ENCODE measurements at places on chromosomes 6 and 20.

DNA sequence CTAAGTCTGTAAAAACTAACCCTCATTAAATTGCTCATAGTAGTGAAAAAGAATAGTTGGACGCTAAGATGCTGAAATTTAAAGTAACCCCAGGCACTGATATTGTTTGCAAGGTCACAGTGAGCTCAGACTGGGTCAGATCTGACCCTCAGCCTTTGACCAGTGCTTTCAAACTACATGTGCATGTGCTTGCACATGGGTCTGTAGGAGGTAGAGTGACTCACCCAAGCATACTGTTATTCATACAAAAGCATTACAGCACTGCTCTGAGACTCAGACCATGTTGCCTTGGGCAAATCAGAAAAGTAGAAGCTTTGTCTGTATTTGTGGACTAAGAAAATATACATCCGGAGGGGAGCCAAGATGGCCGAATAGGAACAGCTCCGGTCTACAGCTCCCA lies 326.4 kb upstream of the MARCKS start:
- H3K36me3 ChIP-seq: no peaks in the 10 kb centered on the region
- no peaks in the 10 kb centered on the region for H3K4me1 ChIP-seq
- no peak overlapping the region for H3K4me3 ChIP-seq

DNA sequence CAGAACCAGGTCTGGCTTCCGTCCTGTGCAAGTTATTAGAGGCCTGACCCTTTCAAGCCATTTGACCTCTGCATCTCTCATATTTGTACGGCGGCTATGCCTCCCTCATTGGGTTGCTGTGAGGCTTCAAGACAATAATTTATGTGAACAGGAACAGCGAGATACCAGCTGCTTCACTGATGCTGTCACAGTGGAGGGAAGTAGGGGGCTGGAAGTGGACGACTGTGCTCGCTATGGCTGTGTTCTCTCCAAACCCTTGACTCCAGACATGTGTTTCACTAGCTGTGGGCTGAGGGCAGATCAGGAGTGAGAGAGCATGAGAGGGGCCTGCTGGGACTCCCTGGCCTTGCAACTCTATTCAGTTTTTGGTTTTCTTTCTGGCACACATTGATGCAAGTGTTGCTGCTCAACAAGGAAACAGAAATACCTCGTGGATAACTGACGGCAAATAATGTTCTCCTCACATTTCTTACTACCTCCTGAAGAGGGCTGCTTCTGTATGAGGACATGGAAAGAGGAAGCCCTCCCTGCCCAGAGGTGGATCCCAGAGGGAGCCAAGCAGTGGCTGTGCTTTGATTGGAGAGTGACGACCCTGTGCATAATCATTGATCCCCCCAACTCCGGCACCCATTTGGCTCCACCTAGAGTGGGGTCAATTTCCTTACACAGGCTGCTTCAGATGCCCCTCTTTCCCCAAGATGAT lies 34.7 kb upstream of the SCP2D1 start:
- no peak overlapping the region for H3K4me3 ChIP-seq
- no peaks in the 10 kb centered on the region for H3K36me3 ChIP-seq

- H3K4me1 ChIP-seq: no peaks in the 10 kb centered on the region
- H3K36me3 ChIP-seq: no peaks in the 10 kb centered on the region
- DNase-seq: no peak
- H3K27ac ChIP-seq: no peak overlapping the region
- H3K27me3 ChIP-seq: no peaks in the 10 kb centered on the region
- H3K4me3 ChIP-seq: no peak overlapping the region
Observed at GRCh38 chr6:11374036-11375010, 141.9 kb upstream of the NEDD9 start.

GRCh38 chr6:126967296-126968005 lies 151.0 kb upstream of the RSPO3 start:
- no peak overlapping the region for H3K27ac ChIP-seq
- no peaks in the 10 kb centered on the region for H3K4me1 ChIP-seq
- H3K4me3 ChIP-seq: no peak overlapping the region

DNA sequence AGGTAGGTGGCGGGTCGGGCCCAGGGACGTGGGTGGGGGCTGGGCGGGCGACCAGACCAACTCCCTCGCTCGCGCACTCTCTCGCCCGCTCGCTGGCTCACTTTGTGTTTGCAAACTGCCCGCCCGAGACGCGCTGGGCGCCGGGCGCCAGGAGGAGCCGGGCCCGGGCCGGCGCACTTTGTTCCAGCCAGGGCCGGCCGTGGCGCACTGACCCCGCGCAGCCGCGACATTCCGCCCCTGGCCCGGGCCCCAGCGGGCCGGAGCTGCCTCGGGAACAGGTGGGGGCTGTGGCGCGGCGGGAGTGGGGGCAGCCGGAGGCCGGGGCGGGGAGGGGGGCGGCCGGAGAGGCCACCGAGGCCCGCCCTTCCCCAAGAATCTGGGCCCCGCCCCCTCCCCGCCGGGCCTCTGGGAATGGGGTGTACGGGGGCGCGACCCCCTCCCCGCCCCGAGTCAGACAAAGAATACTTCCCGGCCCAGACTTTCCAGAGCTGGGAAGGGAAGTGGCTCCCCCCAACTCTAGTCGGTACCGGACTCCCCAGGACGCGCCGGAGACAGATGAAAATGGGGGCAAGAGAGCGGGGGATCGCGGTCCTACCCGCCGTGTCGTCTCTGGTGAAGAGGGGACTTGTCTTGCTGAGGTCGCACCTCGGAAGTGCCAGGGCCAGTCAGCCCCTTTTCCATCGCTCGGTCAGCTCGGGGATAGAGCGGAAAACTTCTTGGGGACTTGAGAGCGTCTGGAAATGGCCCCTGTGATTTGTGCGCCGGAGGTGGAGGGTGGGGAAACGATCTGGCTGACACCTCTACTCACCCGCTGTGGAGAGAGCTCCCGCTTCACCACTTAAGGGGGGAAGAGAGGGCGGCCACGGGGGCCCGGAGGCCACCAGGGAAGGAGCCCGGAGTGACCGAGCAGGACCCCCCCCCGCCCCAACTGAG lies 951 bp downstream of the FOXP4 start:
- peaks cover 25% of the 10 kb centered on the region for H3K4me1 ChIP-seq
- peaks cover 1% of the 10 kb centered on the region for H3K36me3 ChIP-seq
- peaks cover 11% of the 10 kb centered on the region for H3K27me3 ChIP-seq
- H3K4me3 ChIP-seq: peak overlapping the region; percentile 95

DNA sequence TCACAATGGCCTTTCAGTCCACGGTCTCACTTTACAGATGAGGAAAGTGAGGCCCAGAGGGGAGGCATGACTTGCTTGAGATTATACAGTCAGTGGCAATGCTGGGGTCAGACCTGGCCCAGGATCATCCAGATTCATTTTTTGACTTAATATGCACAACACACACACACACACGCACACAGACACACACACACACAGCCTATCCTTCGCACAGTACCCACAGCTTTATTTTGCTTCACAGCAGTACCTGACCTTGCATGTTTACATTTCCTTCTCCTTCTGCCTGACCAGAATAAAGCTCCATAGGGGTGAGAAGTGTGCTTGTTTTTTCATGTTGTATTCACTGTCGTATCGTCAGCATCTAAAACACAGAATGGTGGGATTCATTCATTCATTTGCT lies 79.8 kb downstream of the VEGFA start:
- no peak overlapping the region for H3K27ac ChIP-seq
- no peak overlapping the region for H3K4me3 ChIP-seq
- no peaks in the 10 kb centered on the region for H3K27me3 ChIP-seq

DNA sequence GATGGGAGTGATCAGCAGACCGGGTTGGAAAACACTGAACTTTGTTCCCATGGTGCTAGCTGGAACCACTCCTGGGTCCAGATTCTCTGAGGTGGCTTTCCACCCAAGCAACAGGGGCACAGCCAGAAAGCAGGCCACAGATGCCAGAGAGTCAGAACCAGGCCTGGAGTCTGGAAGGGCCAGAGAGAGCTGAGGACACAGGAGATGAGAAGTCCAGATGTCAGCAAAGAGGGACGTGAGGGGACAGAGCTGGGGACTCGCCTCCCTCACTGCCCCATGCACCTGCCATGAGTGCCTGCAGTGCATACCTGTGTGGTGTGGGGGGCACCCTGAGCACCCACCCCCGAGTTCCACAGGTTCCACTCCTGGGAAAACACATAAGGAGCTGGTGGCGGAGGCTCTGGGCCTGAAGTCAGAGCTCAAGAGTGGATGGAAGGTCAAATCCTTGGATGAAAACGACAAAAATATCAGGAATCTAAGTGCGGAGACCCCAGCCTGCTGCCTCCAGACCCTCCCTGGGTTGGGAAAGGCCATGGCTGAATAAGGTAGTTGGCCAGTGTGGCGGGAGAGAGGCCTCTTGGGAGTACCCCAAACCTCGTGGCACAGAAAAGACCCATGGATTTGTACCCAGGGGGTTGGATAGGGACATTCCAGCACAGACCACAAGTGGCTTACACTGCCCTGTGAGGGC lies 224.2 kb downstream of the SYNDIG1 start:
- H3K4me3 ChIP-seq: no peak overlapping the region
- H3K36me3 ChIP-seq: no peaks in the 10 kb centered on the region
- H3K27me3 ChIP-seq: no peaks in the 10 kb centered on the region
- H3K27ac ChIP-seq: no peak overlapping the region

DNA sequence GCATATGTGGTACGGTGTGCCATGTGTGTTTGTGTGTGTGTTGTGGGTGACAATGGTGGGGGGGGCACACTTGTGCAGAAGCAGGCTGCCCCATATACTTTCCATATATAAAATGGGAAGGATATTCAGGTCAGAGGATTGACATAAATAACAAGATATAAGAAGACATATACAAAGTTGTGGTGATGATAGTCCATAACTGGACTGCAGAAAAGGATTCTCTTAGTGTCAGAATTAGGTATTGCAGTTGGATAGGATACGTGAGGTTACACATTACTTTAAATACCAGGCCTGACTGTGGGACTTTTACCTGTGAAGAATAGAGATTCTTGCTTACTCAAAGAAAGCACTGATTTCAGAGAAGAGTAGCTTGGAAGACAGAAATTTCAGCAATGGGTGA lies 1260.3 kb downstream of the EPHA7 start:
- H3K4me3 ChIP-seq: no peak overlapping the region
- no peaks in the 10 kb centered on the region for H3K36me3 ChIP-seq
- H3K27ac ChIP-seq: no peak overlapping the region
- no peak for DNase-seq
- H3K27me3 ChIP-seq: no peaks in the 10 kb centered on the region

- no peaks in the 10 kb centered on the region for H3K4me1 ChIP-seq
- H3K36me3 ChIP-seq: no peaks in the 10 kb centered on the region
- no peak overlapping the region for H3K4me3 ChIP-seq
Observed at GRCh38 chr6:1774226-1774915, 164.7 kb downstream of the FOXC1 start.

- H3K36me3 ChIP-seq: no peaks in the 10 kb centered on the region
- H3K4me1 ChIP-seq: no peaks in the 10 kb centered on the region
- DNase-seq: no peak
- H3K27me3 ChIP-seq: no peaks in the 10 kb centered on the region
Observed at GRCh38 chr20:59221707-59222252, 58.2 kb downstream of the ZNF831 start.

- H3K4me3 ChIP-seq: no peak overlapping the region
- H3K36me3 ChIP-seq: no peaks in the 10 kb centered on the region
- H3K27ac ChIP-seq: no peak overlapping the region
- no peaks in the 10 kb centered on the region for H3K4me1 ChIP-seq
Observed at GRCh38 chr6:137818440-137818839, 48.6 kb upstream of the TNFAIP3 start.

- no peaks in the 10 kb centered on the region for H3K4me1 ChIP-seq
- no peaks in the 10 kb centered on the region for H3K27me3 ChIP-seq
- H3K4me3 ChIP-seq: no peak overlapping the region
- H3K27ac ChIP-seq: no peak overlapping the region
- peak; percentile 64 for DNase-seq
Observed at GRCh38 chr6:34491091-34491430, 25.2 kb downstream of the PACSIN1 start.

GRCh38 chr20:37759052-37759553 lies 65.3 kb downstream of the CTNNBL1 start:
- no peaks in the 10 kb centered on the region for H3K4me1 ChIP-seq
- H3K27ac ChIP-seq: no peak overlapping the region
- no peaks in the 10 kb centered on the region for H3K27me3 ChIP-seq
- H3K36me3 ChIP-seq: no peaks in the 10 kb centered on the region
- no peak for DNase-seq
- no peak overlapping the region for H3K4me3 ChIP-seq

DNA sequence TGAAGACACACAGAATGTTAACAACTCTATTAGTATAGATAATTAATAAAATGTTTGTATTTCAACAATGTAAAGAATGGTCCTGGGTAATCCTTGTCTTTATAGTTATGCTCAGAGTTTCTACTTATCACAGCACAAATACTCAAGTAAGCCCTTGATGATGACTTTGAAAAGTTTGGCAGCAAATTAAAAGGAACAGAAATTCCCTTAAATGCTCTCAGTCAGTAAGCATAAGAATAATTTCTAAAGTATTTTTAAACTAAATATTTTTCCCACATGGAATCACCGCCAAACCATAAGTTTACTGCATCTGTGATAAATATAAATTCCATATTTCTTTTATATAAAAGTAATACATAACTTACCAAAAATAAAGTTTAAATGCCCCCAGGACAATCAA lies 96.1 kb downstream of the COL12A1 start:
- no peak for DNase-seq
- H3K27ac ChIP-seq: no peak overlapping the region
- H3K4me1 ChIP-seq: no peaks in the 10 kb centered on the region
- H3K36me3 ChIP-seq: no peaks in the 10 kb centered on the region
- no peak overlapping the region for H3K4me3 ChIP-seq

All from mesendoderm (in vitro differentiated cells).